ENCODE measurements at places on chromosomes 4 and X. TPM values are rescaled to one million over a fixed set of nuclear protein-coding genes. Genes with fewer than 3 reads are reported as not detected.
A peak's percentile ranks its signal among the peaks of the same experiment; 100 is the strongest.

FAM236D gene
- not detected for total RNA-seq

- DNase-seq = no peak
Measured at GRCh38 chrX:39614680-39614998, 483.1 kb downstream of the BCOR start.

TEX11 gene
- not detected for total RNA-seq

GRCh38 chrX:84729809-84730208, 227.6 kb upstream of the HDX start:
- DNase-seq = peak; percentile 18

GPR34 gene
- total RNA-seq = not detected

CYSLTR1 gene
- total RNA-seq = 43.4 TPM

MEPE gene
- total RNA-seq = not detected

COQ2 gene
- 27.9 TPM for total RNA-seq

- DNase-seq = no peak
Measured at GRCh38 chr4:8315435-8316250, 46.1 kb downstream of the HTRA3 start.

- no peak for DNase-seq
Measured at GRCh38 chr4:96649536-96649935, 809.6 kb downstream of the PDHA2 start.

DNA sequence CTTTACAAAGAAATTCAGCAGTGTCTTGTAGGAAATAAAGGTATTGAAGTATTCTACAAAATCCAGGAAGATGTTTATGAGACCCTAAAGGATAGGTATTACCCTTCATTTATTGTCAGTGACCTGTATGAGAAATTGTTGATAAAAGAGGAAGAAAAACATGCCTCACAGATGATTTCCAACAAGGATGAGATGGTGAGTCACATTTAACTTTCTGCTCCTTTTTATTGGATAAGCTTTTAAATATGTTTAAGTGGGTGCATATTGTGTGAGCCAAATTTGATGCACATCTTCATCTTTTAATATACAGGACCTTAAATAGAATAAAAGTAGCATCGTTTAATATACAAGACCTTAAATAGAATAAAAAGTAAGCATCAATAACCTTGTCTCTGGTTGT, 72.1 kb downstream of the LRP2BP start:
- no peak for DNase-seq

DNA sequence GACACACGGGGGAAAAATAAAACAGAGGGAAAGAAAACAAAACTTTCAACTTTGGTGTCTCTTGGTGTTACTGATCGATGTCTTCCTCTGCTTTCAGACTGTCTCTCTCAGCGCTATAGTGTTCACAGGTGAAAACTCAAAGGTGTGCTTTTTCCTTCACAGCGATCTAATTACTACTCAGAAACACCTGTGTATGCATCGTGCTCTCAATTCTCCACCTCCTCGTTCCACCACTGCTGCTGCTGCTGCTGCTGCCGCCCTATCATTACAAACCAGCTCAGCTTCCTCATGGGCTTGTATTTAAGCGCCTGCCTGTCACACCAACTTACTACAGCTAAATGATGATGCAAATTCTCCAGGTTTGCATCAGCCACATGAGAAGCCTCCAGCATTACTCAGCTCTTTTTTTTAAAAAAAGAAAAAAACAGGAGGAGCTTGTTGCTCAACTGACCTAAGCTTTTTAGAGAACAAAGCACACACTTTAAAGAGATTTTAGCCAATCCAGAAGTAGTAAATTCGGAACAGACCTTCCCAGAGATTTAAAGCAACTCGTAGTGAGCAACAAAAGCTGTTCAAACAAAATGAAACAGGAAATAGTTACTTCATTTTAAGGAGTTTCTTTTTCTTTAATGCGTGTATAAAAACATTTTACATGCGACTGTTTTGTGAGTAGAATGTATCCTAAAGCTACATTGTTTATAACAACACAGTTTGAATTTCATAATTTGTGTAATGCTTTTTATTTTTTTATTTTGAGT, at the start of gene SLC7A11:
Gene SLC7A11, minus strand, starts transcription at position 274 of the 758 bp plus-strand sequence. CDS start 280 bp downstream, outside the sequence.
- peak; percentile 71 for DNase-seq

- no peak for DNase-seq
Measured at GRCh38 chrX:132483951-132484350, 4.9 kb downstream of the MBNL3 start.

- no peak for DNase-seq
Measured at GRCh38 chr4:150131581-150132228, 53.5 kb downstream of the DCLK2 start.

- no peak for DNase-seq
Measured at GRCh38 chrX:48591255-48591791, 6.0 kb upstream of the WDR13 start.

All from B cell (primary cell).